ENCODE measurements at places on chromosomes 11 and 22.

GRCh38 chr11:69662021-69662698 lies 13.0 kb downstream of the LTO1 start:
- DNase-seq: peak; percentile 47

GRCh38 chr11:26522912-26523610 lies 49.0 kb downstream of the MUC15 start:
- peak; percentile 16 for DNase-seq

- DNase-seq: no peak
Observed at GRCh38 chr11:10622108-10622507, 53.6 kb upstream of the LYVE1 start.

DNA sequence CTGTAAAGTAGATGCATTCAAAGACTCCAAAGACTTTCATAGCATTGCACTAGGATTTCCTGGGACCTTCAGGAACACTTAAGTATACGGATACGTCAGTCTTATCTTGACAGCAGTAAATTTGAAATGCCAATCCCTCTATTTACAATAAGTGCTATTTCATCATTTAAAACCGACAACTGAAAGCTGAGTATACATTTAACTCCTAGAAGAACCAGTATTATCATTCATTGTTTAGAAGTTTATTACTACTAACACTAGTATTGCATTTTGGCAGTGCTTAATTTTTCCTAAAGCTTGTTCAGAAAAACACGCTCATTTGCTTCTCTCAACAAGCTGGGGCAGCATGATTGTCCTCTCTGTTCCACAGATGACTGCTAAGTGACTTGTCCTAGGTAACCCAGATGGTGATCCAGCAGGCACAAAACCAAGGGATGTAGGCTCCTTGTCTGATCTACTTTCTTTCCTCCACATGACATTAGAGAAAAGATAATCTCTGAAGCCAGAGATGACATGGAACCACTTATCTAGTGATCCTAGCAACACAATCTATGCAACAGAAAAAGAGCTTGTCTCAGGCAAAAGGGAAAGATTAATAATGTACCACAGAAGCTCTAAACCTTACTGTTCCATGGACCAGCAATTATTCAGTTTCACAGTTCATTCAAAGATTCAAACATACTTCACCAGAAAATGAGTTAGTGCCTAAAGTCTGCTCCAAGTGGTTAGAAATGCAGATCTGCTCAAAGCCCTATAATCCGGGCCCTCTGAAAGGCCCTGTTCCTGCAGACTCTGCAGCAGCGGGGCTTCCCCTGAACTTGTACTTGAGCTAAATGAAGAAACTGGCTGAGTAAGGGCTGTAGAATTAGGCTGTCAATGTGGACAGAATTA lies 5.2 kb downstream of the MAML2 start:
- no peak for DNase-seq

DNA sequence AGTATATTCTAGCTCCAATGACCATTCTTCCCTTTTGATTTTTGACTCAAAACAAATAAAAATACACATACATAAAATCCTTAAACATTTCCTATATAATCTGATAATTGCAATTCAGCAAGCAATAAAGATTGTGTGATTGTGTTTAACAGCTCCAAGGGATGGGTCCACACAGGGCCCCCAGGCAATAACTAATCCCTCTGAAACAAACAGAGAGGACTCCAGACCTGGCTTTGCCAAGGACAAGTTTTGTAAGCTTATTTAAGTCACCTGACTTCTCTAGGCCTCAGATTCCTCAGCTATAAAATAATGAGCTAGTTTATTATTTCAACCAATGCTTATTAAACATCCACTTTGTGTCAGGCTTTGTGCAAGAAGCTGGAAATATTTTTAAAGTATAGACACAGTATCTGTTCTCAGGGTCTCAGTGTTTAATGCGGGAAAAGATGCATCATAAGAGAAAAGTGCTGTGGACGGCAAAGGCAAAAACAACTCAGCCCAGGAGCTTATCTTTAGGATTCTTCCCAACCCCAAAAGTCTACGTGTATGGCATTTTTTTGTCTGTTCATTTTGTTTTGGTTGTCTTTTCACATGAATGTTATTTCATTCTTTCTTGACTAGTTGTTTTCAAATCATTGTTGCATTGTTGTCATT lies 20.1 kb downstream of the FZD4 start:
- no peak for DNase-seq

- no peak for DNase-seq
Observed at GRCh38 chr11:82462608-82463242, 270.9 kb downstream of the FAM181B start.

DNA sequence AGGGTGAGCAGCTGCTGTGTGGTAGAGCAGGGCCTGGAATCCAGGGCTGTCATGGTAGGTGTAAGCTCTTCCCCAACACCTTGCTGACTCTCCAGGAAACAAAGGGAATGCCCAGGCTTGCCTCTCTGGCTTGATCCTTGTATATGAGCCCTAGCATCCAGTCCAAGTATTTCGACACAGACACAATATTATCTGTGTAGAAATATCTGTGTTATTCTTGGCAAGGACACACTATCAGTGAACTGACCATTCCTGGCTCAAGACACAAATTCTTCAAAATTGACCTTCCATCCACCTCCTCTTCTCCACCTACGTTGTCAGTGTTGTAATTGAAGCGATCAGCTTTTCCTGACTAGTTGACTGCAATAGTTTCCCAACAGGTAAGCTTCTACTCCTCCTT lies 312.0 kb upstream of the NARS2 start:
- no peak for DNase-seq

GRCh38 chr22:20107471-20107901 lies 8.4 kb upstream of the RANBP1 start:
- DNase-seq: no peak

- DNase-seq: no peak
Observed at GRCh38 chr11:37710031-37710430, 1112.0 kb upstream of the RAG2 start.

- DNase-seq: no peak
Observed at GRCh38 chr11:69540118-69541000, 58.9 kb downstream of the LINC01488 start.

- DNase-seq: no peak
Observed at GRCh38 chr11:56513280-56513679, 22.1 kb upstream of the OR5M8 start.

DNA sequence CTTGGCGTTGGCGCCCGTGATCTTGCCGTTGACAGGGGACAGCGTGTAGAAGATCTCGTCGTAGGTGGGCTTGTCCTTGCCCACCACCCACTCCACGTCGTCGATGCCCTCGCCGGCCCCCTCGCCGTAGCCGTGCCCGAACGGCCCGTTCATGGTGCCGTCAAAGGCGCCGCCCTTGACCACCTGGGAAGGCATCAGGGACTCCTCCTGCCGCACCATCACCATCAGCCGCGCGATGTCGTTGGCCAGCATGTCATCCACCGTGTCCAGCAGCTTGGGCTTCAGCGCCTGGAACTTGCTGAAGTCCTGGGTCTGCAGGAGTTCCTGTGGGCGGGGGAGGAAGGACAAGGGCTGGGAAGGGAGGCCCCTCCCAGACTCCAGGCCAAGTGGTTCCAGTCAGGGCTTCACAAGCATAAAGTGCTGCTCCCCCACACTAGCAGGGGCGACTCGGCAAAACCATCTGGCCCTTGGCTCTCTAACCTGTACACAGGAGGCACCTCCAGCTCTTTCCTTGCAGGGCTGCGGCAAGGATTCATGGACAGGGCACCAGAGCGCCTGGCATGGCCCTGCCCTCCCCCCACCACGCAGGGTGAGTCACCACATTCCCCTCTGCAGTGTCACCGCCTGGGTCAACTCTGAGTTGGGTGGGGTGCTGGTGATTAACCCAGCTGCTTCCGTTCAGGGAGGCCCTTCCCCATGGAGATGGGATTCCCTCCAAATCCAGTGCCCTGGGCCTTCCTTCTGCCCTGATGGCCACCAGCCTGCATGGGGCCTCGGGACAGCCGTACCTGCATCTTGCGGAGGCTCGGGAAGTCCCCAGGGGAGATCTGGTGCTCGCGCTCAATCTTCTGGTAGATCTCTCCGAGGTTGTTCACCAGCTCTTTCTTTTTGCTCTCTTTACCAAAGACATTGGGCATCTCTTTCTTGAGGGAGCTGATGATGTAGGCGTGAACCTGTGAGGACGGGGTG lies 10.4 kb upstream of the CDC42BPG start:
- peak; percentile 98 for DNase-seq

- DNase-seq: no peak
Observed at GRCh38 chr11:14645985-14646900, 2.6 kb downstream of the PDE3B start.

DNA sequence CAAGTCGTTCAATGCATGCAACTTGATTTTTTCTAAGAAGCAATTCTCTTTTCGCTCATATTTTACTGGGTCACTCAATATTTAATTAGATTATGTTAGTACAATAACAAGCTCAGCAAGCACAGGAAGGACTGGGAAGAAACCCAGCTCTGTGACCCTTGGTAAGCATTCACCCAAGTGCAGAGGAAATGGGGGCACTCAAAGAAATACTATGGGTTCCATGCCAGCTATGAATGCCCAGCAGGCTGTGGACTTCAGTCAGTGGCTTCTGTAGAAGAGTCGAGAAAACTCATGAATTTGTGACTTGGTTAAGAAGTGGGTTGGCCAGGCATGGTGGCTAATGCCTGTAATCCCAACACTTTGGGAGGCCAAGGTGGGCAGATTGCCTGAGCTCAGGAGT lies 123.6 kb downstream of the GALNT18 start:
- no peak for DNase-seq

- DNase-seq: no peak
Observed at GRCh38 chr11:76281558-76281906, 75.2 kb upstream of the WNT11 start.

GRCh38 chr22:31276426-31277167 lies 15.7 kb downstream of the PIK3IP1 start:
- no peak for DNase-seq

- peak; percentile 52 for DNase-seq
Observed at GRCh38 chr22:45731798-45732495, 60.3 kb downstream of the ATXN10 start.

DNA sequence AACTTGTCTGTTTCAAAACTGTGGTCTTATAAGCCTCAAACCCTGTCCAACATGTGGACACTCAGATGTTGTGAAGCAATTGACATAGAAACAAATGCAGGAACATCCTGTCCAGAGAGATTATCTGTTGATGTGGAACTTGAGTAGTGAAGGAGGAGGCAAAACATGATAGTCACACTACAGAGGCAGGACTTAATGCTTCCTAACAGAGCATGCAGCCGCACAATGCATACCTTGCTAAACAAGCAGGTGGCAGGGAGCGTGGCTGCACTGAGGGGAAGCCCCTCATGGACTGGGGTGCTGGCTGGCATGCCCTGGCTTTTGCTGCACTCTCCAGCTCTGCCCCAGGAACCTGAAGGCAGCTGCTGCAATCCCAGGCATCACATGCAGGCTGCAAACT lies 5.3 kb downstream of the C22orf39 start:
- no peak for DNase-seq

DNA sequence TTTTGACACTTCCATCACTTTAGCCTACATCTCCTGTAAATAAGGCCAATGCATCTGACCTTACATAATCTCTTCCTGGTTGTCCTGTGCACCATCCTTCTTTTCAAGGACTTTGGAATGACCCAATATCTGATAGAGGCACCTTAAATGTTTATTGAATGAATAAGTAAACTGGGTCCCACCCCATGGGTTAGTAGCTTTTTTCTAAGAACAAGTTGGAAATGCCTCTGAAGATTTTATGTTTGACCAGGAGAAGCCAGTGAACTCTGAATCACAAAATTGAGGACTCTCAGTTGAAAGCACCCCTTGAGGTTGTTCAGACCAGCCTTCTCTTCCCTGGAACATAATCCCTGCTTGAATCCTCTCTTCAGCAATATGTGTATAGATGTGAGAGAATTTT lies 1.4 kb downstream of the RNF185 start:
- DNase-seq: no peak

GRCh38 chr22:20940904-20941385 lies 23.7 kb downstream of the CRKL start:
- DNase-seq: no peak

DNA sequence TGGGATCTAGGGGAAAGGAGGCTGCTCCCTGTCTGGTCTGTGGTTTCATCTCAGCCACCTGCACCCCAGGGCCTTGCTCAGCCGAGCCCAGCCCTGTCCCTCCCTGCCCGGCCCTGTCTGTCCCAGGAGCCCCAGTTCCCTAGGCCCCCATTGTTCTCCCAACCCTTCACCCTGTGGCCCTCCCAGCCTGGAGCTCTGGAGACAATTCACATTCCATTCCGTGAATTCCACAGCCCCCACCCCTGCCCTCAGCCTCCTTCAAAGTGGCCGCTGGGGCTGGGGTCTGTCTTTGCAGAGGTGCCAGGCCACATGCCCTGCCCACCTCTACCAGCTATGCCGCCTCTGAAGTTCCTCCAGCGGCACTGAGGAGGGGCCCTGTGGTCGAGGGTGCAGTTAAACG lies 77.9 kb upstream of the WNT11 start:
- no peak for DNase-seq

GRCh38 chr11:123880912-123881311 lies 4.6 kb downstream of the TMEM225 start:
- no peak for DNase-seq
